ENCODE measurements at places on chromosomes 2 and 18.

DNA sequence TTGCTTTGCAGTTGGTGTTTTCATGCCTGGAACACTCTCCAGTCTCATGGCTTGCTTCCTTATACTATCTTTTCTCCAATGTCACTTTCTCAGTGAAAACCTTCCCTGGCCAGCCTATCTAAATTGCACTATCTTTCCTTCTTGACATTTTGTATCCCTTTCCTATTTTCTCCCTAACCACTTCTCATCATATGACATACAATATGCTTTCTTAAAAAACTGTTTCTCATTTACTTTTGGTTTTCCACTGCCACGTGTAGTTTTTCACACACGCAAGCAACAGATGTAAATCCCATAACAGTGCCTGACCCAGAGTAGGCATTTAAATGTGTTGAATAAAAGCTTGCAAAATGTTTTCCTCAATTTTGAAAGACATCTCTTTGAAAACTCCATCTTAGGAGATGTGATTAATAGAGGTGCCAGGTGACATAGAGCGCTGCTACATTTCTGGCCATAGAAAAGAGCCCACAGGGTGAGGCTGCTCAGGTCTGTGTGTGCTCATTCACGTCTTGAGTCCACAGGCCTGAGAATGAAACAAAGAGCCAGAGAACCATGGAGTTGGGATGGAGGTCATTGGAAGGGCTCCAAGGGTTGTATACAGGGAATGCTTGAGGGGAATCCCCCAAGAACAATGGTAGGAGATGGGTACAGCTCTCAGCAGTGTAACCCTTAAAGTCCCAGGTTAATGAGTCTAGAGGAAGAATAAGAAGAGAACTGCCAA, 12.7 kb downstream of the ZNF24 start:
- no peak for DNase-seq

DNA sequence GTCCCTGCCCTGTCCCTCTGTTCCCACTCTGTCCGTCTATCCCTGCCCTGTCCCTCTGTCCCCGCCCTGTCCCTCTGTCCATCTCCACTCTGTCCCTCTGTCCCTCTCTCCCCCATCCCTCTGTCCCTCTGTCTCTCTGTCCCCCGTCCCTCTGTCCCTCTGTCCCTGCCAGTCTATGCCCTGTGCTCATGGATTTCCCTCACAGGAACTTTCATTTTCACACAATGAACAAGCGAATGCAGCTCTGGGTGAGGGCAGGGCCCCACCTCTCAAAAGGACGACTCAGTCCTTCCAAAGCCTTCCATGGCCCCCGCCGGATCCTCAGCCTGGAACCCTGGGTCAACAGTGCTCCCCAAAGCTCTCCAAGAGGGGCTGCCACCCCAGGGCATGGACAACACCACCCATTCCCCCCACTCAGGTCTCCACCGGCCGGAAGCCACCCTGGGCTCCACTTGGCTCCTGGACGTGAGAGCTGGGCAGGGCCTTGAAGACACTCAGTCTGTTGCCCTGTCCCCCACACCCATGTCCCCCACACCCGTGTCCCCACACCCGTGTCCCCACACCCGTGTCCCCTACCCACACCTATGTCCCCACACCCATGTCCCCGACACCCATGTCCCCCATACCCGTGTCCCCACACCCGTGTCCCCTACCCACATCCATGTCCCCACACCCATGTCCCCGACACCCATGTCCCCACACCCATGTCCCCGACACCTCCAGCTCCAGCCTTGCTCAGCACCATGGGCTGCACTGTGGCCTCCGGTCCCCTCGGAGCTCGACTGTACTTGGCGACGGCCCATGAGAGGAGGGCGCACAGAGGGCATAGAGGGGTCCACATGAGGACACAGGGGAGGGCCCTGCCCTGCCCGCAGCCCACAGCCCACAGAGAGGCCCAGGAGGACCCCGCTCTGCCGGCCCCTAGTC, 156.0 kb downstream of the PXDN start:
- no peak for DNase-seq

GRCh38 chr2:41998186-41999127, 49.4 kb upstream of the PKDCC start:
- DNase-seq: no peak

- no peak for DNase-seq
Measured at GRCh38 chr2:36388472-36388871, 32.9 kb downstream of the CRIM1 start.

GRCh38 chr2:219350710-219351221, 18.2 kb upstream of the RESP18 start:
- DNase-seq: no peak

DNA sequence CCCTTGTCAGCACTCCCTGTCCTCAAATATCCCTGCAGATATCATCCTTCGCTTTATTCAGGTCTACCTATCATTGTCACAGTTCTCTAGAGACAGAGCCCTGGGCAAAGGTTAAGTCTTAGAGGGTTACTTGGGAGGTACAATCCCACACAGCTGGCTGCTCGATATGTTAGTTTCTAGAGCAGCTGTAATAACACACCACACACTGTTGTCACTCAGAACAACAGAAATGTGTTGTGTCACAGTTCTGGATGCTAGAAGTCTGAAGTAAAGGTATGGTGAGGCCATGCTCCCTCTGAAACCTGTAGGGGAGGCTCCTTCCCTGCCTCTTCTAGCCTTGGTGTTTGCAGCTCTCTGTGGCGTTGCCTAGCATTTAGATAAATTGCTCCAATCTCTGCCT, 9.9 kb upstream of the RAPGEF4 start:
- DNase-seq: no peak

GRCh38 chr2:7281231-7282201, 364.3 kb downstream of the RNF144A start:
- no peak for DNase-seq

- DNase-seq: no peak
Measured at GRCh38 chr18:61748004-61748403, 144.8 kb downstream of the RNF152 start.

- DNase-seq: no peak
Measured at GRCh38 chr18:39841482-39842365, 2113.3 kb upstream of the PIK3C3 start.

DNA sequence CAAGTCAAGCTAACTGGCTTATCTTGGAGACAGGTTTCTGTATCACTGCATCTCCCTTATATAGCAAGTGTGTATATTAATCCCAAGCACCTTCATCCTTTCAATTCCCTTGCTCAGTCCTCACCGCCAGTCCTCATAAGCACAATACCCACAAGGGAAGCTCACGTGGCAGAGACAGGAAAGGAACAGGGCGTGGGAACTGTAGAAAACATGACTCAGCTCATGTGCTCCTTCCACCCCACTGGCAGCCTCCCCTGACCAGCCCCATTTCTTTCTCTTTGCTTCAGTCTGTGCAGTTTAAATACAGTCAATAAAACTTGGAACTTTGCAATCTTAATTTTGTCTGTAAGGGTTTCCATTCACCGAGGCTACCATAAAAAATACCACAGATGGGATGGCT, 36.5 kb upstream of the CDH19 start:
- no peak for DNase-seq

GRCh38 chr2:239106314-239106908, 258.5 kb downstream of the TWIST2 start:
- no peak for DNase-seq

- no peak for DNase-seq
Measured at GRCh38 chr18:62897153-62897552, 181.8 kb downstream of the PHLPP1 start.

DNA sequence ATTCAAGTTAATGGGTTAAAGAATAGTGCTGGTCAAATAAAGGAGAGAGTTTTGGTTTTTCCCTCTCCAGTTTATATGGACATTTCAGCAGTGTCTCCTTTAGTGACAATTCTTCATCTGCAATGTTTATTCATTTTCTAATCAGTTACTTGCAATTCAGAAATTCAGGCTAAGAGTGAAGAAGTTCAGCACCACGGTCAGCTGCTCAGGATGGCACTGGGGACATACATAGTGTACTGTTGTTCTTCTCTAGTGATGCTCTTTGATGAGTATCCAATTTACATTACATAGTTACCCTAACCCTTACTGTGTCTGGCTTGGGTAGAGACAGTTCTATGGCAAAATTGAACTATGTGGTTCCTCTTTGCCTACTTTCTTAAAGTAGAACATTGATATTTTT, 412.7 kb downstream of the CNTNAP5 start:
- DNase-seq: no peak

DNA sequence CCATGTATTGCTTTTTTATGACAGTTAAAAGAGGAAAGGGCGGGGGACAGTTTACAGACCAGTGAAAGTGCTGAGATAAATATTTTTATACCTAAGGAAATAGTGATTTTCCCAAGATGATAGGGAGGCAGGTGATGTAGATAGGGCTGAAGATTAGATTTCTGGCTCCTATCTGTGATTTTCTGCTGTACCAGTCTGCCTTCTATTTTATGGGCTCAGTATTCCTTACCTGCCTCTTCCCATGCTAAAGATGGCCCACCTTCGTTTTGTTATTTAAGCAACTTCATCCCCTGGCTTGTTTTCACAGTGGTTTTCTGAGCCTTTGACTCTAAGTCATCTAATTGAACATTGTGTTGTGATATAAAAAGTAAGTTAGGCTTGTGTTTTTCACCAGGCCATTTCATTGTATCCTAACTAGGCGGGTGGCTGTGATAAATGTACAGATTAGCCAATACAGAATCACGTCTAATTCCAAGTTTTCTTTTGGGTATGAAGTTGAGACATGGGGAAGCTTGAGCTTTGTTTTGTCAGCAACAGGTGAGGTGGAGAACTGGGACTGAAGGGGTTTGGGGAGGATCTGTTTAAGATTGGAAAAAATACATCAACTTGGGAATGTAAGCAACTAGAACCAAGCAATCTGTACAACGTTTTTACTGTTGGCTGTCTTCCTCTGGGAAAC, 5.2 kb downstream of the RPL37A start:
- DNase-seq: no peak

GRCh38 chr2:156456616-156457015, 20.4 kb downstream of the GPD2 start:
- DNase-seq: no peak

GRCh38 chr2:20171445-20171977, 53.4 kb downstream of the SDC1 start:
- DNase-seq: no peak

GRCh38 chr2:66890166-66890742, 455.3 kb downstream of the MEIS1 start:
- DNase-seq: no peak

GRCh38 chr2:232537499-232537898, 2.0 kb upstream of the CHRNG start:
- no peak for DNase-seq

- no peak for DNase-seq
Measured at GRCh38 chr2:128788636-128789220, 470.1 kb upstream of the HS6ST1 start.

- no peak for DNase-seq
Measured at GRCh38 chr18:11392292-11392691, 217.1 kb upstream of the SLC35G4 start.

- DNase-seq: no peak
Measured at GRCh38 chr18:45050712-45051601, 370.3 kb downstream of the SETBP1 start.

- no peak for DNase-seq
Measured at GRCh38 chr18:58596265-58596681, 32.6 kb downstream of the ALPK2 start.

GRCh38 chr2:17171446-17172049, 346.7 kb downstream of the RAD51AP2 start:
- DNase-seq: no peak

GRCh38 chr2:64311948-64312621, 141.9 kb upstream of the LGALSL start:
- no peak for DNase-seq

GRCh38 chr2:63772061-63772460, 69.6 kb upstream of the UGP2 start:
- DNase-seq: no peak

- DNase-seq: no peak
Measured at GRCh38 chr2:25041307-25041927, 459 bp upstream of the EFR3B start.

DNA sequence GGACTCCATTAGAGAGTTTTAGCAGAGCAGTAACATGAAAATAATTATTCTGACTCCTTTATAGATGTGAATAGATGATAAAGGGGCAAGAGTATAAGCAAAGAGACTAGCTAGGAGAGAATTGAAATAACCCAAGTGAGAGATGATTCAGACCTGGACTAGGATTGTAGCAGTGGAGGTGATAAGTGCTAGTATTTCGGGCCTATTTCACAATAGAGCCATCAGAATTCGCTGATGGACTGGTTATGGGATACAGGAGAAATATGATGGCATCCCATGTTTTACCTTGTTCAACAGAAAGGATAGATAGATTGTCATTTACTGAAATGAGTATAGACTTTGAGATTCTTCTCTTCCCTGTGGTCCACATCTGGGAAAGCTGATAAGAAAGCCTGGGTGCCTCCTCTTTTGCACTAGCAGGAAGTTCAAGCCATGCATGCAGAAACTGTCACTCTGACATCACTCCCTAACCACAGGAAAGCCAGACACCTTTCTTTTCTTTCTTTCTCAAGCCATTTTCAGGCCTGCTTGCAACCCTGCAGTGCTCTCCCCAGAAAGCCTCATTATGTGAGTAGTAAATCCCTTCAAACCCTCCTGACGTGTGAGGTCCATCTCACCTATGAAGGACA, 25.3 kb downstream of the DYNAP start:
- no peak for DNase-seq

DNA sequence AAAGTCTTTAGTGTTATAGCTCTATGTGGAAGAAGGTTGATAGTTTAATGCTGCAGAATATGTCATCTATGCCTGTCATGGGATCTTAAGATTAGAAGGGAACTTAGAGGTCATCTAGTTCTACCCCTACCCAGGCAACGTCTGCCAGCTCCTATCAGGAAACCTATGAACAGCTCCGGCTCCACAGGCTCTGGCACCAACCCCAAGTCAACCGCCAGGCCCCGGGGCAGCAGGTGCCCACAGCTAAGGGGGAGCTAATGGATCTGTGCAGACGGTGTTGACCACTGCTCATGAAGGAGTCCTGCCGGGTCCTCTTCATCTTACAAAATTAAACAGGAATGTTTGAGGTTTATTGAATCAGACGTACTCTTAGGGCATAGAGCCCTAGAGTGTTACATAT, 440.8 kb upstream of the KLHL29 start:
- DNase-seq: no peak

DNA sequence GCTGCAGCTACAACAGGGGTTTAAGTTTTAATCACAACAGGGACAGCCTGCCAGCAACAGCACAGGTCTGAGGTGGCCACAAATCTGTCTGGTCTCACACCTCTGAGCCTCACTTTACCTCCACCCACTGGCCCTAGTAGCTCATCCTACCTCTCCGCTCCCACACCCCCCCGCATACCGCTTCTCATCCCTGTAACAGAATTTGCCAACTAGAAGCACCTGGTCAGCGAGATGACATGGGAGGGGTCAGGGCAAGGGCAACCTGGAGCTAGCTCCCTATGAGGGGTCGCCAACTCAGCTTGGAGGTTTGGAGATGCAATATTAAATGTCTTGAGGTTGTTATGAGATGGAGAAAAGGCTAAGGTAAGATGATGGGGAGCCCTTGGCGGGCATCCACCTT, 7.5 kb downstream of the CATIP start:
- no peak for DNase-seq

DNA sequence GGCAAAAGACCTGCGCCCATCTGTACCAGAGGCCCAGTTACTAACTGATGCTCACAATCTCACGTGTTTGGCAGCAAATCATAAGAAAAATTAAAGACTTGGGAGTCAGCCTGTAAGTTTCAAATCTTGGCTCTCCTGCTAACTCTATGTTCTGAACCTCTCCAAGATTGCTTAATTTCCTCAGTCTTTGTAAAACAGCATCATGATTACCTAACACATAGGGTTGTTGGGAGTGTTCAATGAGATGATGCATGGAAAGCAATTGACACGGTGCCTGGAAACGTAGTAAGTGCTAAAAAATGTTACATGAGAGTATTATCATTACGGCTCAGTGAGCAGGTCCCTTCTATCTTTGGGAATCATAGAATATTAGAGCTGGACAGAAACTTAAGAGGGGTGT, 497.6 kb upstream of the TCF4 start:
- no peak for DNase-seq

- no peak for DNase-seq
Measured at GRCh38 chr2:86052676-86053075, 53.0 kb downstream of the POLR1A start.
